ENCODE measurements at places on chromosomes 3 and 15. TPM values are rescaled to one million over a fixed set of nuclear protein-coding genes. Genes with fewer than 3 reads are reported as not detected.

PARP15 gene
- total RNA-seq = 4.4 TPM

SMCO1 gene
- not detected for total RNA-seq

RMDN3 gene
- 20.9 TPM for total RNA-seq

TMC3 gene
- total RNA-seq = 0.03 TPM

BMF gene
- 42.5 TPM for total RNA-seq

CYP1A2 gene
- total RNA-seq = not detected

DNA sequence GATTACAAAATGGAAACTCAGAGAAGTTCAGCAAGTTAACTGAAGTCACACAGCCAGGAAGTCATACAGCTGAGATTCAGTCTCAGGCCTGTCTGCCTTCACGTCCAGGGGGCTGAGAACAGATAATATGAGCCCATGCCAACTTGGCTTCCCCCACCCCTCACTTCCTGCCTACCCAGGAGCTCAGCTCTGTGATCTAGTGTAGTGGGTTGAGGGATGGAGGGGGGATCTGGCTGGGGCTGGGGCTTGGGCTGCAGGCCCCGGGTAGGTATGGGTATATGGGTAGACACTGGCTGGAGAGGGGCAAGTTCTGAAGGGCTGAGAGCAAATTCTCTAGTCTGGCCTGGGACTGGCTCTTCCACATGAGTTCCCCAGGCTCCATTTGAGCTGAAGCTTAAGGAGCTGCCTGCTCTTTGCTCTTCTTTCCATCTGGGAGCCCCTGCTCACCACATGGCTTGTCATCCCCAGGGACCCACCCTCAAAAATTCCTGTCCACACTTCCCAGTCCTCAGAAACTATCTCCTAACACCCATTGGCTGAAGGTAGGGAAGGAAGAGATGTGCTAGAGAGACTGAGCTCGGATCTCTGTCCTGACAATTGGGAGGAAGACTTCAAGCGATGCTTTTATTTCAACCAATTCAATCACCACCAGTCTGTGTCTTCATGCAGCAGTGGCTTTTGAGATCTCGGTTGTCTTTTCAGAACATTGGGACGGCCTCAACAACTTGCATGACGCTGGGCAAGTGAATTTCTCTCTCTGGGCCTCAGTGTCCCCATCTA is 2.0 kb downstream of the RASGRF1 start:
- H3K4me1 ChIP-seq = peaks cover 17% of the 10 kb centered on the region
- DNase-seq = no peak
- H3K4me3 ChIP-seq = no peak overlapping the region
- H3K36me3 ChIP-seq = no peaks in the 10 kb centered on the region
- H3K27ac ChIP-seq = no peak overlapping the region
- H3K27me3 ChIP-seq = peaks cover 70% of the 10 kb centered on the region

GRCh38 chr3:149449799-149450198 is 24.7 kb upstream of the TM4SF4 start:
- H3K27ac ChIP-seq = no peak overlapping the region
- no peaks in the 10 kb centered on the region for H3K4me1 ChIP-seq
- no peak for DNase-seq
- no peak overlapping the region for H3K4me3 ChIP-seq
- no peaks in the 10 kb centered on the region for H3K27me3 ChIP-seq
- H3K36me3 ChIP-seq = no peaks in the 10 kb centered on the region

GRCh38 chr15:88074386-88074785 is 182.2 kb downstream of the NTRK3 start:
- no peak overlapping the region for H3K27ac ChIP-seq
- H3K4me3 ChIP-seq = no peak overlapping the region
- no peak for DNase-seq
- no peaks in the 10 kb centered on the region for H3K36me3 ChIP-seq
- no peaks in the 10 kb centered on the region for H3K27me3 ChIP-seq
- H3K4me1 ChIP-seq = no peaks in the 10 kb centered on the region

- no peaks in the 10 kb centered on the region for H3K27me3 ChIP-seq
- no peak overlapping the region for H3K4me3 ChIP-seq
- no peak overlapping the region for H3K27ac ChIP-seq
- H3K4me1 ChIP-seq = no peaks in the 10 kb centered on the region
- DNase-seq = no peak
Observed at GRCh38 chr3:4387210-4388204, 79.6 kb downstream of the SUMF1 start.

DNA sequence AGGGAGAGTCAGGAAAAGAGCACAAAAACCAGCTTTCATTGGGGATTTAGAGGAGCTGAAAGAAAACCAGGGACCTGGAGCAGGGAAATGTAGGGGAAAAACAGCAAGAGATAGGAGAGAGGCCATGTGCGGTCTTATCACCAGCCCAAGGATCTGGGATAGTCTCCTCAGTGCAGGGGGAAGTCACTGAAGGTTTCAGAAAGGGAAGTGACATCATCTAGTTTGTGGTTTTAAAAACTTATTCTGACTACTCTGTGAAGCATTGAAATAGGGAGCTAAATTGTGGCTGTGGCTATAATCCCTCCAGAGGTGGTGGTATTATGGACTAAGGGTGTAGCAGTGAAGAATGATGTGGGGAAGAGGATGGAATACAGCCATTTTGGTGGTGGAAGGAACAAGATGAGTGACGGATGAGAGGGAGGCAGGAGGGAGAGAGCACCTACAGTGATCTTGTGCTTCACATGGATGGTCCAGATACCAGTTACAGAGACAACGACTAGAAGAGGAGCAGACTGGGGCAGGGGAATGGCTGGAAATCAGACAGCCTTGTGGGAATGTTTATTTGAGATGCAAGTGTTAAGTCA is 72.7 kb downstream of the HMG20A start:
- H3K4me1 ChIP-seq = peaks cover 32% of the 10 kb centered on the region
- H3K36me3 ChIP-seq = no peaks in the 10 kb centered on the region
- no peaks in the 10 kb centered on the region for H3K27me3 ChIP-seq
- no peak overlapping the region for H3K27ac ChIP-seq
- DNase-seq = no peak

DNA sequence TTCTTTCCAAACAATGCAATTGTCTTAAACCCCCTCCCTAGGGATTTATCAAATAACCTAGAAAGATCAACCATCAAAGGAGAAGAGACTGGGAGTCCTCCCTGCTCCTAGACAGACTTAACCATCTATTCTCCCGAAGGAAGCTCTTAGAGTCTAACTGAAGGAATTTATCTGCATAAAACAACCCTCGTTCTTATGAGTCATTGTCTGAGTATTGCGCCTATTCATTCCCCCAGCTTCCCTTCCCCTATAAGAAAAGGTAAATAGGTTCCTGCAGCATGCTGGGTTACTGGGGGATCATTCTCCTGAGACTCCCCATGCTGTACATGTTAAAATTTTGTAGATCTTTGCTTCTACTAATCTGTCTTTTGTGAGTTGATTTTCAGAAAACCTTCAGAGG is 412.7 kb downstream of the OCA2 start:
- H3K27me3 ChIP-seq = no peaks in the 10 kb centered on the region
- no peaks in the 10 kb centered on the region for H3K36me3 ChIP-seq
- H3K27ac ChIP-seq = no peak overlapping the region
- no peak for DNase-seq
- H3K4me1 ChIP-seq = peaks cover 3% of the 10 kb centered on the region

GRCh38 chr3:32138545-32139104 is 32.2 kb downstream of the GPD1L start:
- DNase-seq = peak; percentile 33
- peaks cover 8% of the 10 kb centered on the region for H3K4me1 ChIP-seq
- no peak overlapping the region for H3K27ac ChIP-seq

GRCh38 chr3:65955792-65956477 is 82.8 kb downstream of the MAGI1 start:
- H3K27ac ChIP-seq = no peak overlapping the region
- peaks cover 8% of the 10 kb centered on the region for H3K4me1 ChIP-seq
- H3K36me3 ChIP-seq = no peaks in the 10 kb centered on the region
- H3K27me3 ChIP-seq = no peaks in the 10 kb centered on the region
- DNase-seq = no peak
- H3K4me3 ChIP-seq = no peak overlapping the region
